ENCODE measurements at places on chromosomes 5 and 9. TPM values are rescaled to one million over a fixed set of nuclear protein-coding genes. Genes with fewer than 3 reads are reported as not detected.

The PCDHGA9 gene
- polyA plus RNA-seq = not detected

The PTGR1 gene
- polyA plus RNA-seq = 433 TPM

The ITGA2 gene
- polyA plus RNA-seq = 1.9 TPM

DNA sequence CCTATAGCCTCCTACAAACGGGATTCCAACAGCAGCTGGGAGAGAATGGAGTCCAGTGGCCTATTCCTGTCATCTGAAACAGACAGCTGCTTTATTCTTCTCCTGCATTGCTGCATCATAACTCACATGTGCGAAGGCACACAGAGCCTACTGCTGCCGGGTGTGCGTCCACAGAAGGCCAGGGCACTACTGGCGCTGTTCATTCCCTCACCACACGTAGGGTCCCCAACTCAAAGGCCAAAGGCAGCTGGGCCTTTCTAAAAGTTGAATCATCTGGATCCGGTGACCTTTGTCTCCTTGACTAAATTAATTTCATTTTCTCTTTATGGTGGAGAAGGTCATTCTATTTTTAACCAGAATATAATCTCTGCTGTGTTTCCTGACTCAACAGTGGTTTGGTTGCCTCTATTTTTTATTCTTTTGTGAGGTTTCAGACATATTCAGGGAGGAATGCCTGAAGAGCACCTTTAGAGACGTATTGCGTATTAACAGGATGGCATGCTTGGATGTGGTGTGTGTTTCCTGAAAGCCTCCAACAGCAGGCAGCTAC, 10.8 kb upstream of the SPATA24 start:
- DNase-seq = peak; percentile 85

DNA sequence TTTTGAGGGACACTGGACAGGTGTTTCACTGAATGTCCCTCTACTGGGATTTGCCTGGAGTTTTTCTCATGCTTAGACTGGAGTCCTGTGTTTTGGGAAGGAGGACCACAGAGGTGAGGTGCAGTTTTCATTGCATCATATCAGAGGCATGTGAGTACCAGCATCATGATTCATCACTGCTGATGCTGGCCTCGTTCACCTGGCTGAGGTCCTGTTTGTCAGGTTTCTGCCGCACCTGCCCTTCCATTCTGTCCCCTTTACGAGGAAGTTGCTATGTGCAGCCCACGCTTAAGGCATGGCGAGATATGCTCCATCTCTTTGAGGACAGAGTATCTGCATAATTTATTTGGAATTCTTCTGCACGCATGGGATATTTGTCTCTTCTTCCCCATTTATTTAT, 162.1 kb downstream of the TENT4A start:
- DNase-seq = no peak

DNA sequence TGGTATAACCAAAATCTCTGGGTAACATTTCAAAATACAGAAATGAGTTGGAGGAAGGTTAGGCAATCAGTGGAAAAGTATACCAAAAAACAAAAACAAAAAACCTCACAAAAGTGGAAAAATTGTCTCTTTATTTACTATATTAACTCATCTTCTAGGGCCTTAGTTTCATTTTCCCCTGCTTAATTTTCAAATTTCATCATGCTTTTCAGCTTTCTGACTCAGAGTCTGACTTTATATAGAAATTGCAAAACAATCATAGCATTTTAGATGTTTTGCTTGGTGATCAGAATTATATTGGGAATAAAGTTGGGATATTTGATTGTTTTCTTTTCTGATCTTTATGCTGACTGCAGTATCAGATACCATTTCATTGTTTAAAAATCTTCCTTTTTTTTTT, 257.0 kb upstream of the PRR16 start:
- no peak for DNase-seq

GRCh38 chr5:98308960-98309359, 464.5 kb upstream of the RGMB start:
- DNase-seq = no peak

DNA sequence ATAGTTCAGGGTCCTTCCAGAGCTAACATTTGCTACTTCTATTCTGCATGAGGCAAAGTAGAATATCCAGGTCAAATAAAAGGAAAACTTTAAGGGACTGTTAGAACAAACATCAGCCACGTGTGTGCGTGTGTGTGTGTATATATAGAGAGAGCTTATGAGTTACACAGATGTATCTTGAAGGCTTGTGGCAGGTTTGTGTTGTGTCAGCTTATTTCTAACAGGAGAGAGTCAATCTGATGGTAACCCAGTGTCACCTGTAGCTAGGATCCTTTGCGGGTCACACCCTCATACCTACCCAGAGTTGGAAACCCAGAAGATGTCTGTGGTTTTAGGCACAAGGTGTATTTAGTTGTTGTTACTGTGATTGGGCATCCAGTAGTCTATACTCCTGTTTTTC, 12.7 kb downstream of the POLR1E start:
- DNase-seq = no peak

DNA sequence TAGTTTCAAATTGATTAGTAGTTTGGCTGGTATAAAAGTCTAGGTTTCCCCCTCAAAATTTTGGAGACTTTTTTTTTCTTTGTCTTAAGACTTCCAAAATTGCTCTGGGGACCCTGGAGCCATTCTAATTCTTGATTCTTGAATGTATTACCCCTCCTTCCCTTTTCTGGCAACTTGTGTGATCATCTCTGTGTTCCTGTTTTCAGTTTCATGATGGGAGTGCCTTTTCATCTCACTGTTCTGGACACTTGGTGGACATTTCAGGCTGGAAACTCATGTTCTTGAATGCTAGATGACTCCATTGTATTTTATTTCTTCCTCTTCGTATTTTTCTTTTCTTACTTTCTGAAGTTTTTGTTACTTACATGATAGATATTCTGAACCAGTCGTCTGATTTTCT, 57.3 kb upstream of the LRRC70 start:
- no peak for DNase-seq

DNA sequence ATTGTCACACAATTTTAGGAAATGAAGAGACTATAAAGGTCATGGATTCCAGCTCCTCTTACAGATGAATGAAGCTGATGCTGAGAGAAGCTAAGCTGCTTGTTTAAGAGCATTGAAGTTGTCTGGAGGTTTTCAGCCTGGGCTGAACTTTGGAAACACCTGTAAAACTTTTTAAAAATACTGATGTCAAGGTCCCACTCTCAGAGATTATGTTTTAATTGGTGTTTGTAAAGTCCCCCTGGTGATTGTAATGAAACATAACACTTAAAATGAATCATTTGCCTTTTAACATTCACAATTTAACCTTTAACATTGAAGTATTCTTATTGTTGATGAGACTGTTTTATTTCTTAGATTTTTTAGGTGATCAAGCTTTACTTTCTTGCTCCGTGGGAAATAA, 16.4 kb downstream of the RAD23B start:
- DNase-seq = no peak

DNA sequence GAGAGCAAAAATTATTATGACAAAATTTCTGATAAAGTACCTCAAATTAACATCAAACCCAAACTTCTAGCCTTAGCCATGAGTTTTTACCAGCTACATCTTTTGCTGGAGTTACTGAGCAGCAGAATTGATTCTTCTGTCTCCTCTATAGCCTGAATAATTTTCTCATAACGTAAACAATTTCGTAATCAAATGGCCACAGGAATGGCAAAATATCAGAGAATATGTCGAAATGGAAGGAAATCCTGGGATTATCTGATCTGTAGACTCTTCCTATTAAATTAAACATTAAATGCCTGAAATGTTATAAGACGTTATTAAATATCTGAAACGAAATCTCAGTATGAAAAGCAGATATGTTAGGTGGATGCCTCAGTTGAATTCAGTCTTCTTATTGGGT, 41.1 kb downstream of the LURAP1L start:
- DNase-seq = no peak

GRCh38 chr9:95230046-95230445, 87.5 kb downstream of the FANCC start:
- DNase-seq = peak; percentile 48

Data from small intestine (tissue), 16 donors.